Epithelial cell of esophagus (primary cell): ENCODE measurements at places on chromosomes 11 and 22.

DNA sequence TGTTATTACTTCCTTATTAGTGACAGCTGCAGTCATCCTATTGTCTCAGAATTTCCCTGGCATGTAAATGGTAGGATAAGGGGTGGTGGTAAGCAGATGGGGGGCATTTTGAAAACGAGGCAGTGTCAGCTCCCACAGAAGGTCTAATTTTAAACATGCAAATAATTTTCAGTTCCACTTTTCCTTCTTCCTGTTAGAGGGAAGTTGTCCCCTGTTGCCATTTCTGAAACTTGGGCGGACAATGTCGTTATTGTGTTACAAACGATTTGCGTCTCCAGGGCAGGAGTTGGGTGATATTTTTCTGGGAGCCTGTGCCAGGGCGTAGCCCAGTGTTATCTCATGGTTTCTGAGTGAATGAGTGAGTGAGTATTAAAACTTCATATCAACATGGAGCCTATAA is 7.4 kb downstream of the PTPRJ start:
- DNase-seq = no peak

- DNase-seq = no peak
Observed at GRCh38 chr22:37740455-37741311, 43.8 kb downstream of the TRIOBP start.

- no peak for DNase-seq
Observed at GRCh38 chr22:16818538-16818937, 6.7 kb downstream of the XKR3 start.

DNA sequence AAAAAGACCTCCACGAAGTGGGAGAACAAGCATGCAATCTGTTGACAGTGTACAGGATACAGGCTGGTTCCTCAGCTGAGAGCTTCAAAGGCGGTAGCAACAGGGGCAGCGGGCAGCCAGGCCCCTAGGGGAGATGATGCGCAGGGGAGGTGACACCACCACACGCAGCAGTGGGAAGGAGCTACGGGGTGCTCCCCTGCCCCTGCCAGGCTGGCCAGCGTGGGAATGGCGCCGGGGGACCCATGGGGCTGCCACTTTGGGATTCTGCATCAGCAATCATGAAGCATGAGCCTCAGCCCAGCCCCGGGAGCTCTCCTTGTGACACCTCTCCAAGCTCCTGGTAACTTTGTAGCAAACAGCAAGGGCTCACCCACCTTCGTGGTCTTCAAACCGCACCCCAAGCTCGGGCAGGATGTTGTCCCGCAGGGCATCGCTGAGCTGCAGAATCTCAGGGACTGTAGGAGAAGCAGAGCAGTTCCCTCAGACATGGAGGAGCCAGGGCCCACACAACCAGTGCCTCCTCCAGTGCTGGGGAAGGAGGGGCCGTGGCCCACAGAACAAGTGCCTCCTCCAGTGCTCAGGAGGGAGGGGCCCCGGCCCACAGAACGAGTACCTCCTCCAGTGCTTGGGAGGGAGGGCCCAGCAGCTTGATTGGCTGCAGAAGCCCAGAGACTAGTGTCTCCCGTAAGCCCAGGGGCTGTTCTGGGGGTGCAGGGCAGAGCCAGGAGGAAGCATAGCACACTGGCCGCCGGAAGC is 14.6 kb upstream of the NAP1L4 start:
- no peak for DNase-seq

DNA sequence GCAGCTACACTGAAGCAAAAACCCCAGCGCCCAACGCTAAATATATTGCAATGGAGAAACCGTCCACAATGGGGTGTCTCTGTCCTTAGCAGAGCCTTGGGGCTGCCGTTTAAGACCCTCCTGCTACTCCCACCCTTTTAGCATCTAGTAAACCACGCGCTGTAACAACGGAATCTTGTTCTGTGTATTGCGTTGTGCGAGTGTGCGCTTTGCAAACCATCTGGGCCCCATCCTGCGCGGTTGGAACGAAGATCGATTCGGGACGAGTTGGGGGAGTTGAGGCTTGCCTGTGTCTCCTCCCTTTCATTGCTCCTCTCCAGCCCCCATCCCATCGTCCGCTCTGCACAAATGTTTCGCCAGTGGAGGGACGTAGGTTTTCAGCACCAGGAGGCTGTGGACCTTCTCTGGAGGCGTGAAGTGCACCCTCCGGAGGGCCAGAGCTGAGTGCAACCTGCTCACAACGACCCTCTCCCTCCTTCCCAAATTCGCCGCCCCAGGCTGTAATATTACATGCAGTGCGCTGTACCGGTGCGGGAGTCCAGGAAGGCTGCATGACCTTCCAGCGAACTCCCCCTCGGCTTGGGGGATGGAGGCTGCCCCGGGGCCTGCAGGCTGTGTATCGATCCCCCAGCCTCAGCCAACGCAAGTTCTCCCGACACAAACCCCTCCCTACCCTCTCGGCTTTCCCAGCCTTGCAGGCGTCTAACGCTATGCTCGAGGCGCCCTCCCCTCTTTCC is 1.6 kb upstream of the KMT2A start:
- peak; percentile 35 for DNase-seq

DNA sequence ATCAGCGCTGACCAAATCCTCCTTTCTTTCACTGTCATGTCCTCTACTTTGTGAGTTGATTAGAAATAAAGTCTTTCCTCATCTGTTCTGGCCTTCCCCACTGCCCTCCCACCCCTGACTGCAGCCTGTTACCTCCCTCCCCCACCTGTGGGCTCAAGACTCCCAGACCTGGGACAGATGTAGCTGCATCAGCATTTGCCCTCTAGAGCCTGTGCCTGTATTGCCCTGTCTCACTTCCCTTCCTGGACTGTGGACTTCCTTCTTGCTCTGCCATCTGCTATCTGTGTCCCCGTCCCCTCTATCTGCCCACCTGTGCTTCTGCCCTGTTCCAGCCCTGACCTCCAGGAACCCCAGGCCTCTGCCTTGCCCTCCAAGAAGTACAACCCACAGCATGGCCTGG is 122.5 kb downstream of the GALNT18 start:
- DNase-seq = no peak

- peak; percentile 60 for DNase-seq
Observed at GRCh38 chr11:94150704-94151685, 22.4 kb downstream of the PANX1 start.

- DNase-seq = no peak
Observed at GRCh38 chr11:120752668-120753067, 241.1 kb downstream of the GRIK4 start.

GRCh38 chr11:41246399-41246745 is 213.1 kb downstream of the LRRC4C start:
- DNase-seq = no peak

- DNase-seq = peak; percentile 92
Observed at GRCh38 chr22:44448271-44448830, 49.7 kb downstream of the RTL6 start.

DNA sequence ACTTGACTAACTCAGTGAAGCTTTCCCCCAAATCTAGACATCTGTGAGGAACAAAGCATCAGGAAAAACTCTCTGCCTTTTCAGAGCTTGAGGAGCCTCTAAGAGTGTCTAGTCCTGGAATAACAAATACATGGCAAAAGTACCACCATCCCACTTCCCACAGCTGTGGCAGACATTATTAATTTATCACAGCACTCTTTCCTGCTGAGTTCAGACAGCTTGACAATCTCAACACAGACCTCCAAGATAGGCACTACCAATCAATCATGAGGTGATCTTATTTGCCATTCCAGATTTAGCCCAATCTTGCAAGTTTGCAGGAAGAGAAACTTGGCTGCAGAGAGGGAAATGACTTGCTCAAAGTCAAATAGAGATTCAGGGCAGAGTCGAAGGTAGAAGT is 202.8 kb downstream of the MN1 start:
- DNase-seq = no peak

- DNase-seq = peak; percentile 30
Observed at GRCh38 chr11:96748639-96749370, 359.0 kb downstream of the JRKL start.

DNA sequence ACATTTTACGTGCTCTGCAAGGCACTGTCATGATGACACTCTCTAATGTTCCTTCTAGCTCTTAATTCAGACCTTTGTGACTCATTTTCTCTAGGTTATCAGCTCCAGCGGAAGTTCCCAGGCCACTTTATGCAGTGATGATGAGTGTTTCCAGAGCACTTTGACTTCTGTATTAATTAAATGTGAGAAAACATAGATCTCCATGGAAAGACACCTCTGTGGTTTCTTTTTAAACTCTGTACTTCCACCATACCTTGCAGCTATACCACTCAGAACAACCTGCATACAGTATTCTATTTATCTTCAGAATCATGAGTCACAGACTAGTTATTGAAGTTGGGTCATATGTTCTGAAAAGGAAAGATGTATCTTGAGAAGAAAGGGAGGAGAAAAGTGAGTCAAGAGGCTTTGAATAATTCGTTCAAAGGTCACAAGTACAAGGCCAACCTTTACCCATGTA is 175.6 kb upstream of the TENM4 start:
- peak; percentile 72 for DNase-seq

DNA sequence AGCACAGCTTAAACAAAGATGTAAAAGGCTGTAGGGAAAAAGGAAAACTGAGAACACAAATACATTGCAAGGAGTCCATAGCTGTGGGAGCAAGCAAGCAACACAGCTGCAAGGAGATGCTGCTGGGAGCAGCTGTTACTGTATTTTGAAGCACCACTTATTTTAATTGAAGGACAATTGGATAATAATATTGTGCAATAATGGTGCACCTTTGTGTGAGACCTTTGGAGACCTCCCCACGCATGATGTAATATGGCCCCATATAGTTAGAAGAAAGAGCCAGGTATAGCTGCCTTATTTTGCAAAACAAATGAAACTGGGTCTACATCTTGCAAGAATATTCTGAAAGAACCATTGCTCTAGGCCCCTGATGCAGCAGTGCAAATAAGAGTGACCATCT is 191.1 kb upstream of the KIRREL3 start:
- DNase-seq = no peak

DNA sequence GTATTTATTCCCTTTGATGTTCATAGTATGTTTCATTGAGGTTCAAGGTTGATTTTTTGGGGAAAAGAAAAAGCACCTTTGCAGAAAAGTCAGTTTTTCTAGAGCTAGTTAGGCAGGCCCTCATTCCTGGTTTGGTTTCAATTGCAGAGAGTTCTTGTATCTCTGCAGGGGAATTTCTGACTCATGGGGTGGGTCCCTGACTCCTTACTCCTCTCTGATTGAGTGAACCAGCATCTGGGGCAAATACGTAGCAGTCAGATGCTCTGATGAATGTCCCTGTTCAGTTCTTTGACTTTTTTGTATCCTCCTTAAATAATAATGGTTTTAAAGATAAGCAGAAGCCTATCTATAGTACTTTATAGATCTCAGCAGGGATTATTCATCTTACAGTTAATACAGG is 7.7 kb upstream of the NCR3LG1 start:
- peak; percentile 86 for DNase-seq

DNA sequence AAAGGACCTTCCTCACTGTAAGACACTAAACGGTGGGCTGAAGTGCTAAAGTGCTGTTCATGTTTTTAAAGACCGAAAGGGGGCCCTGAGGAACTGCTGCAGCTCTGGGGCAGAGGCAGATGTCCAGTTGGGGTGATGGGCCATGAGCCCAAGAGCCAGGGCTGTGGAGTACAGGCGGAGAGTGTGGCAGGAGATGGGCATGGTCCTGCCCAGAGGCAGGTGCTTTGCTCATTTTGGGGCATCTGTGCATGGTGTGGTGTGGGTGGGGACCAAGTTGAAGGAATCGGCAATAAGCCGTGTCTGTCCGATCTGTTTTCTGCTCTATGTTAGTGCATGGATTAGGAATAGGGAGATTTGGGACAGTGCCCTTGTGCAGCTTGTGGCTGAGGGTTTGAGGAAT is 258.3 kb downstream of the NTM start:
- DNase-seq = no peak
